ENCODE measurements at places on chromosomes 13 and 19.

- no peak for DNase-seq
These were observed 3.8 kb downstream of the CDX2 start for GRCh38 chr13:27965343-27965739.

DNA sequence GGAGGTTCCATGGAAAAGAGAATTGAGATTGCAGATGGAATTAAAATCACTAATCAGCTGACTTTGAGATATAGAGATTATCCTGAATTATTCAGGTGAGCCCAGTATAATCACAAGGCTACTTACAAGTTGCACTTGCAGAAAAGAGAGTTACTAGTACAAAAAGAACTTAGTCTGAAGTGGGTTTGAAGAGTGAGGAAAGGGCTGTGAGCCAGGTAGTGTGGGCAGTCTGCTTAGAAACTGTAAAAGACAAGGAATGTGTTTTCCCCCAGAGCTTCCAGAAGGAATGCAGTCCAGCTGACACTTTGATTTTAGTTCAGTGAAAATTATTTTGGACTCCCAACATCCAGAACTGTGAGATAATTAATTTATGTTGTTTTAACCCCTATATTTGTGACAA lies 285.4 kb upstream of the GPC6 start:
- DNase-seq = no peak

DNA sequence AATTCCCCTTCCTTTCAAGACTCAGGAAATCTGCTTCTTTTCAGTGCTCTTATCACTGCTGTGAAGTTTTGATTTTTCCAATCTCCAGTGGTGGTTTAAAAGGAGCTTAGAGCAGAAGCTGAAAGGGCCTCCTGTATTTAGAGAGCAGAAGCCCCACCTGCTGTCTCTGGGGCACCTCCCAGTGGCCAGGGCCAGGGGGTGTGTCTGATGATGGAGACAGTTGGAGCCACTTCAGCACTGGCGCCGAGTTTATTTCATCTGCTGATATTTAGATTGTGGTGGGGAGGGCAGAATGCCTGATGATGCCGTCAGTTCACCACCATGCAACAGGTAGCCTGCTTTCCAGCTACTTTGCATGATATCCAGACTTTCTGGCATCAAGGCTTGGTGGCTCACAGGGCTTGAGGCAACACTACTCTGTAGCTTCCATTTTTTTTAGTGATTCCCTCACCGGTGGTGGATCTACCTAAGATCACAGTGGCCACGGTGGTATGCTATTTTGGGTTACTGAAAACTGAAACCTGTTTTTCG lies 371.9 kb downstream of the KCNRG start:
- DNase-seq = no peak

DNA sequence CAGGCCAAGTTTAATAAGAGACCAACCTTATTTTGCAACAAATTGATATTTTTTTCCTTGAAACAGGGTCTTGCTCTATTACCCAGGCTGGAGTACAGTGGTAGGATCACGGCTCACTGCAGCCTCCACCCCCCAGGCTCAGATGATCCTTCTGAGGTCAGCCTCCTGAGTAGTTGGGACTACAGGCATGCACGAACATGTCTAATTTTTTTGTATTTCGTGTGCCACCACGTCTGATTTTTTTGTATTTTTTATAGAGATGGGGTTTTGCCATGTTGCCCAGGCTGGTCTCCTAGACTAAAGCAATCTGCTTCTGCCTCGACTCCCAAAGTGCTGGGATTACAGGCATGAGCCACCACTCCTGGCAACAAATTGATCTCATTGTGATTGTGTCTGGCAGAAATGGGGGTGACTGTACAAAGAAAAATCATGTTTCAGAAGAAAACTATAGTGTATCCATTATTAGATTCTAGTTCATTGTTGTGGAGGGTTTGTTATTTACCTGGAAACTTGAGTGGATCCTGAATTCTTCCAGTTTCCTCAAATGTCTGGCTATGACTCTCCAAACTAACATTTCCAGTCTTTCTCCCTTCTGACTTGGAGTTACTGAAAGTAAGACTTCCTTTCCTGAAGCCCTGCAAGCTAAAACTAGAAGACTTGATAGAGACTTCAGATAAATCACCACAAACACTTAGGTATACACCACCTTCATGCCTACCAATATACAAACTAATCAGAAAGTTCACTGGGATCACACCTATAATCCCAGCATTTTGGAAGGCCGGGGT lies 17.3 kb upstream of the AKT2 start:
- no peak for DNase-seq

DNA sequence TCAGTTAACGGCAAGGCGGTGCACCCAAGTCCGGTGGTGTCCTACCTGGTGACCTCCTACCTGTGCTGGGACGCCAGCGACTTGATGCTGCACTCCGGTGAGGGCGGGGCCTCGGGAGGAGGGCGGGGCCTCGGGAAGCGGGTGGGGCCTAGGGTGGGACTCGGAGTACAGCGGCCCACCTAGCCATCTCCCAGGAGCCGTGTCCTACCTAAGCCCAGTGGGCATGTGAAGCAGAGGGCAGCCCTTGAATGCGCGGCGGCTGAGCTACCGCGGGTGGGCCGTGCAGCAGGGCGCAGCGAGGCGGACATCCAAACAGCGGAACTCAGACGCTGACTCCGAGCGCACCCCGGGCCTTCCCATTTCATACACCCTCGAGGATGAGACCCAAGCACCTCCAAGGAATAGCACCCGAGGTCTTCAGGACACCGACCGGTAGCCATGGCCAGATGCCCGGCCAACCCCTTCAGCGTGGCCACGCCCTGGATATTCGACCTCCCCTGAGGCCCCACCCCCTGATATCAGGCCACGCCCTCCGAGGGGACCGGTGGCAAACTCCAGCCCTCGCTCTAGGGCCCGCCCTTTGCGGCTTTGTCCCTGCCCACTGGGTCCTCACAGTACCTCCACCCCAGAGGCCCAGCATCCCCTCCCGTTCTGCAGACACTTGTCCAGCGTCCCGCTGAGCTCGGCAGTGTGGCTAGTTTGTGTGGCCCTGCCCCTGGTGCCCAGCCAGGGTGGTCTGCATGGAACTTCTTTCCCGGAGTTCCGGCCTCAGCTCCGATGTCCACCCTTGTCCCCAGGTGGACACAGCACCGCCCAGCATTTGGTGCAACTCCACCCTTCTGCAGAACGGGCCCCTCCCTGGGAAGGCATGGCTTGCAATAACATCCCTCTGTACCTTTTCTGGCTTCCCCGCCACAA lies 5.4 kb downstream of the KLK1 start:
- DNase-seq = peak; percentile 54

GRCh38 chr19:49335071-49335783 lies at the start of gene CD37:
TSS of gene CD37 (plus strand) at chr19:49335406. CDS start at chr19:49335541, 135 bp downstream.
- DNase-seq = no peak

DNA sequence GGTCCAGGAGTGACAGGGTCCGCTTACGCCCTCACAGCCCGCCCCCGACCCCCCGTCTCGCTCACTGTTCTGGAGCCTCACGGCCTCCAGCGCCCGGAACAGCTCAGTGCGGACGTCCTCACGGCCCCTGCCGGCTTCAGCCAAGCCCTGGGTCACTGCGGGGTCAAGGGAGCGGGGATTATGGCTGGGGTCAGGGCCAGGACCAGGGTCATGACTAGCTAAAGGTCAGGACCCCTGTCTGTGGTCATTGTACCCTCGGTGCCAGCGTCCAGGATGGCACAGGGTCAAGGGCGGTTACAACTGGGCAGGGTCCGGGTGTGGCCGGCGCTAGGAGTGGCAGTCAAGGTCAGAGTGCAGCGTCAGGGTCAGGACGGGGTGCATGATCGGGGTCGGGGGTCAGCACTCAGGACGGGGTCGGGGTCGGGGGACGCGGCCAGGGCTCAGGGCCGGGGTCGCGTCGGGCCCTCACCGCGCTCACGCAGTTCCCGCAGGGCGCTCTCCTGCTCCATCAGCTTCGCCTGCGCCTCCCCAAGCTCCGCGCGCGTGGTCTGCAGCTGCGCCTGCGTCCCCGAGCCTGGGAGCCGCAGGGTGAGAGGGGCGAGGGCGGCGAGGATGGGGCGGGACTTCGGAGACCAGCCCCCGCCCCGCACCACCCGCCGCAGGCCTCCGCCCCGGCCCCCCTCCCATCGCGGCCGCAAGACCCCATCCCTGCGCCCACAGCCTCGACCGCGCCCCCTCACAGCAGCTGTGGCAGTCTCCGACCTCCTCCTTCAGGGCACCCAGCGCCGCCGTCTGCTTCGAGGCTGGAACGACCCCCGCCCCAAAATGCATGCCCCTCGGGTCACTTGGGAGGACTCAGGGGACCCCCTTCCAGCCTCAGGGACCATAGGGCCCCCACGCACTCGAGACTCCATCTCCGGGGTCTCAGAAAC lies 1.4 kb downstream of the CLEC4G start:
- DNase-seq = no peak

GRCh38 chr13:43227721-43228120 lies 204.3 kb downstream of the DNAJC15 start:
- no peak for DNase-seq

Measured in NCI-H460 (cell line).